Testis (tissue), 5 donors: ENCODE measurements at places on chromosomes 2 and 18. TPM values are rescaled to one million over a fixed set of nuclear protein-coding genes. Genes with fewer than 3 reads are reported as not detected.

DNA sequence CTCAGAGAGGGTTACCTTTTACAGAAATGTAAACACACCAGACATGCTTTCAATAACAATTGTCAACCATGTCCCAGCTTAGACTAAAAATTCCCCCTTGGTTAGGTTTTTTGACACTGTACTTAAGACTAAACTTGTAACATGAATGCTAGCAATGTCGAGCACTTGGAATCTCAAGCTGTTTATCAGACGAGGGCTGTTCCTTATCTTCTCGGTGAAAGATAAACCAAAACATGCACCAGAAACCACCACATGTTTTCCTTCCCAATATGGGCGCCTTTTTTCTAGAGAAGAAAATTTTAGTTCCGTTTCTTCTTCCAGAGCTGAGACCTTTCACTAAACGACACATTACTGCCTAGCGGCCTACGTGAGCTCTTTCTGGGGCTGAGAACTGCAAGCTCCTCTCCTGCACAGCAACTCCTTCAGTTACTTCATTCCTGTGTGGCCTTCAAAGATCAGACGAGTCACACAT is 42.4 kb upstream of the ACKR3 start:
- DNase-seq: no peak

- no peak for DNase-seq
Measured at GRCh38 chr2:168541858-168542257, 85.8 kb downstream of the CERS6 start.

Gene IKZF2
- 9.1 TPM for total RNA-seq

DNA sequence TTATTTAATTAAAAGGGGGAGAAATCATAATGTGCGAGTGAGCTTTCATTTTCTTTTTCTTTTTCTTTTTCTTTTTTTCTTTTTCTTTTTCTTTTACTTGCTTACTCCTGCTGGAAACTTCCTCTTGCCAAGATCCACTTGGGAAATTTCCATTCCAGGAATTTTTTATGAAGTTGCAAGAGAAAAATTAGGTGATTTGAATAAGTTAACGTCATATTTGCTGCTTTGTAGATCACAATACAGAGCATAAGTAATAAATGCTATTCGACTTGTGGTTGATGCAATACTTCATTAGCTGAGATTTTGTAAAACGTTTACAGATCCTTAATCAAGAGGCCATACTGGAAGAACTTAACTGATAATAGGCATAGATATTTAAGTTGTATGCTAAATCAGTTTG is 354.7 kb upstream of the SMIM21 start:
- DNase-seq: no peak

GRCh38 chr2:227614246-227614645 is 394 bp downstream of the SCYGR3 start:
- DNase-seq: no peak

- DNase-seq: no peak
Measured at GRCh38 chr18:62601871-62602270, 79.0 kb downstream of the ZCCHC2 start.

- no peak for DNase-seq
Measured at GRCh38 chr18:32355896-32356295, 114.8 kb downstream of the GAREM1 start.

DNA sequence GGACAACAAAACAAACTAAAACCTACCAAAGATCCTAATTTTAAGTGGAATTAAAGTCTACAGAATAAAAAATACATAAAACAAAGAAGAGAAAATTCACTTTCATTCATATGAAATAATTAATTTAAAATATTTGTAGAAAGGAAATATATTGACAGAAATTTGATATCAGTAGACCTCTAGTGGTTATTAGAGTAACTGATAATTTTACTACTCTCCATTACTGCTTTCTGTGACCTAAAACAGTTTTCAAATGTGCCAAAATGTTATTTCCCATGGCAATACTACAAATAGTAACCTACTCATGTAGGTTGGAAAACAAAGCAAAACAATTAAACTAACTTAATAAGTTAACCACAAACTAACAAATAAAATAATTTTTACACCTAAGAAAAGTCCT is 147.1 kb downstream of the NOL4 start:
- no peak for DNase-seq

Gene MYO3B
- total RNA-seq: 2.5 TPM

GRCh38 chr2:98348066-98348561 is 1.9 kb downstream of the CNGA3 start:
- no peak for DNase-seq

Gene PLEK
- total RNA-seq: 2.4 TPM

Gene VRK2
- total RNA-seq: 18.5 TPM

Gene RTP5
- total RNA-seq: 0.93 TPM

DNA sequence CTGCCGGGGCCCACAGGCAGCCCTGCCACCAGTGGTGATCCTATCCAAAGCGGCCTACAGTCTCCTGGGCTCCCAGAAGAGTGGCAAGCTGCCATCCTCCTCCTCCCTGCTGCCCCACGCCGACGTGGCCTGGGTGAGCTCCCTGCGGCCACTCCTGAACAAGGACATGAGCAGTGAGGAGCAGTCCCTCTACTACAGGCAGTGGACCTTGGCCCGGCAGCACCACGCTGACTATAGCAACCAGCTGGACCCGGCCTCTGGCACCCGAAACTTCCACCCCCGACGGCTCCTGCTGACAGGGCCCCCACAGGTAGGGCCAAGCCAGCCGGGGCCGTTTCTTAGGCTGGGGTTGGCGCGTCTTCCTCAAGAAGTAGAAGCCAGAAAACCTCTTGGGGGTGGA is 100.5 kb downstream of the ESCO1 start:
- no peak for DNase-seq

- peak; percentile 72 for DNase-seq
Measured at GRCh38 chr18:8426401-8426800, 182.8 kb upstream of the RAB12 start.

Gene UNC80
- 34.8 TPM for total RNA-seq

DNA sequence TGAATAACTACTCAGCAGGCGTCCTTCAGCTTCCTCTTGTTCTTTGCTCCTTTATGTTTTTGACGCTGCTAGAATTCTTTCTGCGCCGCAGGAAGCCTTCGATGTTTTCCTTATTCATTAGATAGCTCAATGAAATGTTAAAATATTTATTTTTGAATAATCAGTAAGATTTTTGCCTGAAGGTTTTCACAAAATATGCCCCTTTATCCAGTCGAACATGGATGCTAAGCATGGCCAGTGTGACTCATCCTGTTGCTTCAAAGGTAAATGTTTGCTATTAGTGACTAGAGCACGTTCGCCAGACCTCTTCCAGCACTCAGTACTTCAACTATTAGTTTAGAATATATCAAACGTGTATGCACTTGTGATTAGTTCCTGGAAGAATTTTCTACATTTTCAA is 7.6 kb upstream of the MEIS1 start:
- DNase-seq: no peak

DNA sequence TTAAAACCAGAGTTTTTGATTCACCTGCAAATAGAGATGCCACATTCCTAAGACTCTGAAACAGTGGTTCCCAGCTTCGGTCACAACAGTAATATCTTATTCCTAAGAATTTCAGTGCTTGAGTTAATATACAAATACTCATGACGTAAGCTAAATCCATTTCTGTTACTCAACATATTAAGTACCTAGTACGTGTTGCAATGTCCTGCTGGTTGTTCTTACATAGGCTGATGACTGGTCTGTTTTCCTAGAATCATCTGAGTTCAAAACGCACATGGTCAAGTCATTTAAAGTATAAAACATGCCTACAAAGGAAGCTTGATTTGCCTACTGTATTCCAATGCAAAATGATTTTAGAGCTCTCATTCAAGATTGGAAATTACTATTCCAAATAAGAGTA is 7.2 kb downstream of the NCL start:
- DNase-seq: no peak

GRCh38 chr18:59379772-59380522 is 20.9 kb upstream of the LMAN1 start:
- no peak for DNase-seq

GRCh38 chr2:179561702-179562101 is 297.1 kb upstream of the SESTD1 start:
- DNase-seq: no peak

DNA sequence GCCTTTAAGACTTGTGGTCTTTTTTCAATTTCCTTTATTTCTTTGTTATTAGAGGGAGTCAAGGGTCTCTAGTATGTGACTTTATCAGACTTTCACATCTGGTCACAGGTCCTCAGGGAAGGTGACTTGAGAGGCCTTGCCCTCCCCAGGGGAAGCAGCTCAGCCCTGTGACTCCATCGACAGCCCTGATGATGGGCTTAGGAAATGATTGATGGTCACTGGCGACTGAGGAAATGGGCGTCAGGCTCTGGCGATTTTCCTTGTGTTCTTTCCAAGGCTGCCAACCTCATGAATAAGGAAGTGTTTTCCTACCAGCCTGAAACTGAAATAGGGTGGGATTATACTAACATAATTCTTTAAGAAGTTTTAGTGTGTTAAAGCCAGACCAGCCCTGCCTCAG is 21.1 kb downstream of the SERPINE2 start:
- DNase-seq: no peak

Gene HOXD13
- total RNA-seq: 0.31 TPM

- no peak for DNase-seq
Measured at GRCh38 chr2:230812033-230812432, 52.7 kb upstream of the ITM2C start.

DNA sequence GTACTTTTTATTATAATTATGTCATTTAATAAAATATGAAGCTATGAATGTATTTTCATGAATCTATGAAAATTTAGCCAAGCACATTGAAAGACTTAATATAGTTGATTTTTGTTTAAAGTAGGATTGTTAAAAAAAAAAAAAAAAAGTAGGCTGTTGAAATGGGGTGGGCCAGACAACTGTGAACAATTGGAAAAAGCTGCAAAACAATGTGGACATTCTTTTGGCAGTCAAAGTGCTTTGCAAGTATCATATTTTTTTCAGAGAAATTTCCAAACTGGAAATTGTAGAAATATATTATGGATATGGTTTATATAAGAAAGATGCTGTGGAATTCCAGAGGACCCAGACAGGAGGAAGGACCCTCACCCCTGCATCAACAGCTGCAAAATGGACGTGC is 82.1 kb downstream of the ETAA1 start:
- DNase-seq: no peak

DNA sequence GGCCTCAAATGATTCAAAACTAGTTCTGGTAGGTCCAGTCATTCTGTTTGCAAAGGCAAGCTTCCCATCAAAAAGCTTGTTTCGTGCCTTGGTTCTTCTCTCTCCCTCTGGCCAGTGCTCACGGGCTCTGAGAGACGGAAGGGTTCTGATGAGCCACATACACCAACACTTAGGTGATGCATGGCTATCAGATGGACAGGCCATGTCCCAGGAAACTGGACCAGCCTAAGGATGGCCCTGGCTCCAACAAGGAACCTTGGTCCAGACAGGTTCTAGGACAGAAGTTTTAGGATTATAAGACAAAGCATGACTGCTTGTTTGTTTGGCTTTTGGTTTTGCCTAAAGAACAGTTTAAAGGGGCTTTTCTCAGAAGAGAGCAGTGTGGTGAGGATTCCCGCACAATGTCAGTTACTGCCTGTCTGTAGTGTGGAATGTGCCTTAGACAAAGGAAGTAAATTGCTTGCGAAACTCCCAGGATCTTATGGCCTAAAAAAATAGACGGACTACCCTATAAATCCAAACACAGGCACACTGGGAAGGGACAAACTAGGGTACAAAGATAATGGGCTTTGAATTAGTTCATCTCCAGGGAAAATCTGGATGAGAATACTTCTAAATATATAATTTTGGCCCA is 10.3 kb downstream of the CYP1B1 start:
- DNase-seq: no peak

DNA sequence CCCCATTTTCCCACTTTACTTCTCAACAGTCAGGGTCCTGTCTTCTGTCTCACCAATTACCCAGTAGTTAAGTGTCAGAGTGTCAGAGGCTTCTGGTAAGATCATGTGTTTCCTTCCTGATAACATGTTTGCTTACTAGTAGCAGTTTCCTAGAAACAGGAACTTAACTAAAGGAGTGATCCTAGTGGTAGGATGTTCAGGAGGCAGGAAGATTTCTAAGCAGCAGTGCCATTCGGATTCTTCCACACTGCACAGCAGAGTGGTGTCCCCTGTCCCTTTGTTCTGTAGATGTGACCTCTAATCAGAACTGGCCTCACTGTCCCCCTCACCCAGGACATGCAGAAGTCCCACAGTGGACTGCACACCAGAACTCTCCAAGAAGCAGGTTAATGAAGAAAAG is 221.8 kb upstream of the OSR1 start:
- no peak for DNase-seq

DNA sequence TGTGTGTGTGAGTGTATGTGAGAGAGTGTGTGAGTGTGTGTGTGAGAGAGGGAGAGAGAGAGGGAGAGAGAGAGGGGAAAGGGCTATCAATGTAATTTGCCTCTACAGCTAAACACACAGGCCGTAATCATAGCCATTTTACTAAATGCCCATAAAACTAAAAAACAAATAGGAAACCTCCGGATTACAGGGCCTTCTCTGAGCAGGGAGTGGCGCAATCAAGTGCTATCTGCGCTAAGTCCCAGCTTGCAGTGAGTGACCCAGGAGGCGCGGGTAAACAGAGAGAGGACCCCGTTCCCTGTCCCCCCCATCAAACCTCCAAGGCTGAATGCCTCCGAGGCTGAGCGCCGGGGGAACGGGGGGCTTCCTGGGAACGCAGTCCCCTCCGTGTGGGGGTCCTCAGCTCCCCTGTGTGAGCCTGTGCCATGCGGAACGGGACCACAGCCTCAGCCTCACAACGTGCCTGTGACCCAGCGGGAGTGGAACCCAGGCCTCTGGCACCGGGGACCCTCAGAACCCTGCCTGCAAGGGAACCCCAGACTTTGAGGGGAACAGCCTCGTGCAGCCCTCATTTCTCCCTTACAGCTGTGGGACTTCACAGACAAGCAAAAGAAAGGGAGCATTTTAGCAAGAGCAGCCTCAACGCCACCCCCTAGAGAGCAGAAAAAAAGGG is 54.7 kb upstream of the ID2 start:
- DNase-seq: no peak

GRCh38 chr2:178863130-178863855 is 56.1 kb upstream of the TTN start:
- DNase-seq: no peak

- DNase-seq: peak; percentile 76
Measured at GRCh38 chr2:64865073-64865830, 123.9 kb upstream of the SLC1A4 start.

Gene SCN7A
- 13.8 TPM for total RNA-seq

DNA sequence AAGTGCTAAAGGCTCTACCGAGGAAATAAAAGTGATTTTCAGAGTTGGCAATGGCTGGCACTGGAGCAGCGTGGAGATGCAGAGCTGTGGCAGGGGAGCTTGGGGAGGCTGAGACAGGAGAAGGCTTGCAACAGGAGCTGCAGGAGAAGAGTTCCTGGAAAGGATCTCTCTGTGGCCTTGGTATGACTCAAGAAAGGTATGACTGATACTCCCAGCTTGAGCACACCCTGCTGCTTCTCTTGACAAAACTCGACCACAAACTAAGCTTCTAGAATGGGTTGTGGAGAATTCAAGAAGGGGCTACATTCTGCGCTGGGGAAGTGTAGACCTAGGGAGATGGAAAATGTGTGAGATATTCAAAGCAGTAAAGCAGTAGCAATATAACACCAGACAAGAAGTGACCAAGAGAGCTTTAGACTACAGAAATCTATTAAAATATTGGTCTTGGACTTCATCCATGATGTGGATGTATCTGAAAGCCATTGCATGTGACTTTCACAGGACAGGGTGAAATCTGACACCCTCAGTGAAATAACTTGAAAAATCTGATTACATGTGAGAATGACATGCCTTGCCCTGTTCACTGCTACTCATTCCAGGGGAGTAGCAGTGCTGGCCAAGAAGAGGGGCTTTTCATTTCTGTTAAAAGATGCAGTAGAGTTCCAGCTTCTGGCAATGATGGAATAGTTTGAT is 41.5 kb downstream of the SUCLG1 start:
- no peak for DNase-seq

GRCh38 chr2:139469985-139470384 is 689.8 kb upstream of the NXPH2 start:
- DNase-seq: no peak

- DNase-seq: no peak
Measured at GRCh38 chr2:173238385-173238784, 116.3 kb upstream of the CDCA7 start.
